ENCODE measurements at places on chromosomes 5 and 9.

- DNase-seq: no peak
Observed at GRCh38 chr5:123561230-123561629, 49.3 kb downstream of the CSNK1G3 start.

GRCh38 chr9:89916001-89916597, 311.3 kb downstream of the GADD45G start:
- no peak for DNase-seq

DNA sequence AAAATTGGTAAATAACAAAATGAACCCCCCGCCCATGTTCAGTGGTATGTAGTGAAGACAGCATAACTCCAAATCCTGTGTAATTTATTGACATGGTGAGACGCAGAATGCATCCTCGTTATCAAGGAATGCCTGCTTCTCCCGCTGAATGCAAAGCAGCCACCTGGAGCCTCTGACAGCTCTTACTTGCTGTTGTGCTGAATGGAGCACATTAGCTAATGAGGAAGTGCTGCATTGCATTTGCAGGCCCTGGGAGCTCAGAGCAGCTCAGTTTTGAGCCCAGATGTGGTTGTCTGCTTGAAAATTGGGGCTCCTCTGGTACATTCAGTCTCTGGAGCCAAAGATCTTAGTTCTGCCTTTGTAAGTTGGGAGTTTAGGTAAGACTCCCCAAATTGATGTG, 28.9 kb downstream of the PLAC8L1 start:
- no peak for DNase-seq

DNA sequence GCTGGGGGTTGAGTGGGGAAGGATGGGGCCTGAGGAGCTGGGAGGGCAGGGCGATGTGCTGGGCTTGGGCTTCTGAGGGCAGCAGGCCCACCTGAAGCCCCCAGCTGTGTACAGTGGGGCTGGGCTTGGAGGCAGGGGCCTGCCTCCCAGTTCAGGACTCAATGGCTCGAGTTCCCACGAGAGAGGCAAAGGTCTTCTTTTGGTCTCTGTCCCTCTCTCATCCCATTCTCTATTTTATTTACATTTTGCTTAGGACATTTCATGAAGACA, 180.6 kb downstream of the MACROH2A1 start:
- no peak for DNase-seq

DNA sequence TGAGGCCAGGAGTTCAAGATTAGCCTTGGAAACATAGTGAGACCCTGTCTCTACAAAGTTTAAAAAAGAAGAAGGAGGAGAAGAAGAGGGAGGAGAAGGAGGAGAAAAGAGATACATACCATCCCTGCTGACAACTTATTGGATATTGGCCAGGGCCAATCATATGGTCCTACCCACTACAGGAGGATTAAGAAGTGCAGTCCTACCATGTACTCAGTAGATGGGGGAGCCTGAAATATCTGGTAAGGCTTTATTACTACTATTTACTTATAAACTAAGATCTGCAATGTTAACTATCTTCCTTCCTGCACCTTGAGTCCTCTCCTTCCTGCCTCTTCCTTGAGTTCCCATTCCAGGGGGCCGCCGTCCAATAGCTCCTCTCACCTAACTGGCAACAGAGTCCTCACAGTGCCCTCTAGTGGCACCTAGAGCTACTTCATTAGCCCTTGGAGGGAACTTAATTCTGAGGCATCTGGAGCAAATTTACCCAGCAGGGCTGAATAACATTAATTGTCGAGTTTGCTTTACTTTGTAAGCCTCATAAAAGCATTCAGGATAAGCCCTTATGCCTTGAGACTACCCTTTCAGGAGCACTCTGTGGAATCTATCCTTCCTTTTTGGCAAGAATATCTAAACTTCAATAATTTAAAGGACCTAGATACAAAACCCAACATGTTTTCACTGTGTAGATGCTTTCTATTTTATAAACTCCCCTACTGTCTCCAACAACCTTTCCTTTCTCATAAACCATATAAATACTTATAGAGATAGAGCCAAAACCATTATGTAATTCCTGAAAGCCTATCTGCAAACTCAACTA, 39.1 kb upstream of the RANBP6 start:
- DNase-seq: peak; percentile 58

DNA sequence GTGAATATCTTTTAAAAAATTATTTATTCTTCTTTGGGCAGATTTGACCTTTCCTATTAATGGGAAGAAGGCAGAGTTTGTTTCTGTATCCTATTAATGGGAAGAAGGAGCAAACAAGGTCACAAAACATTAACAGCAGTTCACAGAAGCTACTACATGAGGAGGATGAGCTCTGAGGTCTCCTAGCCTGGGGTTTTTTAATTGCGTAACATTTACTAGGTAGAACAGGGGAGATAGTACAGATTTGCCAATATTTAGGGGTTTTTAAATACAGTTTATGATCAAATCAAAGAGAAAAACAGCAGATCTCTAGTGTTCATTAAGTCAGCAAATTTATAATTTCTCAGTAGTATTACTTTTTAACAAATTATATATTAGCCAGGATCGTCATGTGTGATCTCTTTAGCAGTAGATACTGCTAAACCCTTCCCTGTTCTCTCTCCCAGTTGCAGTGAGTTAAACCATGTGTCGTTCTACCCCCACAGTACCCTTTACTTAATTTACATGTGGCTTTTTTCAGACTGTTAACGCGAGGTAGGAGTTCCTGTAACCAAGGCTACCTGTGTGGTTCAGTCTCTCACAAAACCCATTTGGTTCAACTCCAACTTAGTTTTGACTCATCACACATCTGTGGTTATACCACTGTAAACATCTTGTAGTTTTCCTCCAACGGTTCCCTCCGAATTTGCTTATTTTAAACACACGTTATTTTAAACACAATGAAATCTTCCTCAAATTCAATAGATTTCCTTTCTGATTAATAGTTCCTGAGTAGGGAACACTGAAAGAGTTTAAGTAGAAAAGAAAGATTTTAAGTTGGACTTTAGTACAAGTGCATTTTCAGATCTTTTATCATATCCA, 13.3 kb downstream of the SLC25A46 start:
- peak; percentile 9 for DNase-seq

- no peak for DNase-seq
Observed at GRCh38 chr5:23466401-23466912, 41.0 kb upstream of the PRDM9 start.

DNA sequence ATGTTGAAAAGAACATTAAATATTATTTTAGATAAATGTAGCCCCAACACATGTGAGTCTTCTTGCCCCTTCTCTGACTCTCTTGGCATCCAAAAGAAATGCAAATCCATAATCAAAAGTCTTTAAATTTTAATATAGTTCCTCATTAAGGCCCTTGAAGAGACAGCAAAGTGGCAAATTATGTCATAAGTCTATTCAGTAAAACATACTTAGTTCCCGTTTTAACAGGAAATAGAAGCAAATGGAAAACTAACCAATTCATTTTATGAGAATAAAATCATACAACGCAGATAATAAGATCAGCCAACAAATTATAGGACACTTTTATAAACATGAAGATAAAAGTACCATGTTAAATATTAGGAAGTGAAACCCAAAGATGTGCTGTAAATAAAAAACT, 20.1 kb upstream of the IFNB1 start:
- DNase-seq: no peak

GRCh38 chr9:14389657-14390056, 75.7 kb upstream of the NFIB start:
- DNase-seq: no peak

DNA sequence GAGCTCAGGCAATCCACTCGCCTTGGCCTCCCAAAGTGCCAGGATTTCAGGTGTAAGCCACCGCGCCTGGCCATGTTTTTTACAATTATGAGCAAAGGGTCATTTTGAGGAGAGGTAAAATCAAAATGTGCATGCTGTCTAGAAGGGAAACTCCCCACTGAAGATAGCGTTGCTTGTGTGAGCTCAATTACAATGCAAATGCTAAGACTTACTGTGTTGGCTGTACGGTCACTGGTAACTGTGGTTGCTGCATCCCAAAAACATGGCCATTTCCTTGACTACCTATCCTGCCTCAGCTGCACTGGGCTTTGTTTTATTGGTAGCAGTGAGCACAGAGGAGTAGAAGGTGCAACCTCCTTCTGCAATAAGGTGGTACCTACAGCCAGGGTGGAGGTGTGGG, 77.4 kb upstream of the SPATA31E1 start:
- DNase-seq: no peak

- peak; percentile 10 for DNase-seq
Observed at GRCh38 chr9:126773004-126773607, 31.7 kb upstream of the ZBTB43 start.

DNA sequence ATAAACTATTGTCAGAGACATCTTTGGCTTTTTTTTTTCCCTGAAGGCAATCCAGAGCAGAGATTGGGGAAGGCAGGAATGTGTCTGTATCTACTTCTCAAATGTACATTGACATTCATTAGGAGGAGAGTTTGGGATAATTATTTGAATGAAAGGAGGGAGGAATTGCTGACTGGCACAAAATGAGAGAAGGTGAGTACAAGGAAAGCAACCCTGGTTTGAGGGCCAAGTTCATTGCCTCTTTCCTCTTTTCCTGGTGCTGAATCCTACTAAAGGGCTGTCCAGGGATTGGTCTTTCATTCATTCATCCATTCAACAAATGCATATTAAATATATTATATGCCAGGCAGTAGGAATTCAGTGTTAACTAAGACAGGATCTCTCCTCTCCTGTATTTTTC, 18.8 kb upstream of the ANKHD1 start:
- DNase-seq: no peak

DNA sequence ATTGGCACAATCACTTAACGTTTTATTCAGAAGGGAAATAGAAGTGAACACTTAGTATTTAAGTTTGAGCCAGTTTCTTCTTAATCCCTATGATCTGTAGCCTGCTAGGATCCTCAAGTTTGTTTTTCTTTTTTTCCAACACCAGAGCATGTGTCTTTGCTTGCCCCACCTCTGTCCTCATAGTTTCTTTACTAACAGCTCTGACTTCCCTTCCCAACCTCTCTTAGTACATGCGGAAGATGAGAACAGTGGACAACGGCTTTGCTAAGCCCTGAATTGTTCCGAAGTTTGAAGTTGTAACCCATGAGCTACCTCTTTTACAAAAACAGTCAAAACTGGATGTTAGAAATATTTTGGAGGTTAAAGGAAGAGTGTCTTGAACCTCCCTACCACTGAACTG, 61.7 kb upstream of the TAF11L2 start:
- no peak for DNase-seq

DNA sequence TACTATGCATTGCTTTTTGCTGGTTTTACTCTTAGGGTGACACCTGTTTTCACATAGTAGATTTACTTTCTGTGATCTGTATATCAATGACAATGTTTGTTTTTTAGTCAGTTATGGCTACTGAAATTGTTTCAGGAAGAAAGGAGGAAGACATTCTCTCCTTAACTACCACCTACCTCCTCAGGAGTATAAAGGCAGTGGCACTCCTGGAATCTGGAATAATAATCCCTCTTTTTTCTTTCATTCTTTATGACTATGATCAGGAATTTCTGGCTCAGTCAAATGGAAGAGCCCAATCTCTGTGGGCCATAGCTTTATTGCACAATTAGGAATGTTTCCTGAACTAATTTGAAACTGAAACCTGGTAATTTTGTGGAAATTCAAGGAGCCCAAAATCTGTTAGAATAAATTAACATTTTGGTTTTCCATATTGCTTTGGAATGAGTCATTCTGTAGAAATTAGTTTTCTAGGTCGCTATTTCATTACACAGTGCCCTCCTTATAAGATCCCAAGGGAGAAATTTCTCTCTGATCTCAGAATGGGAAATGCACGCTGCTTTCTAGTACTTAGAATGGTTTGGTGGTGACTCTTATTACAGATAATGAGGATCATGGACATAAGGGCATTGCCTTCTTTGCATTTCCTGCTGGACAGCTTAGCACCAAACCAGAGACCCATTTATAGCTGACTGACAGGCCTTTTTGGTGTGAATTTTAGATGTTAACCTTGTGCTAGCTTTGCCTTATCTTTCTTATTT, 95.3 kb upstream of the VLDLR start:
- DNase-seq: no peak

DNA sequence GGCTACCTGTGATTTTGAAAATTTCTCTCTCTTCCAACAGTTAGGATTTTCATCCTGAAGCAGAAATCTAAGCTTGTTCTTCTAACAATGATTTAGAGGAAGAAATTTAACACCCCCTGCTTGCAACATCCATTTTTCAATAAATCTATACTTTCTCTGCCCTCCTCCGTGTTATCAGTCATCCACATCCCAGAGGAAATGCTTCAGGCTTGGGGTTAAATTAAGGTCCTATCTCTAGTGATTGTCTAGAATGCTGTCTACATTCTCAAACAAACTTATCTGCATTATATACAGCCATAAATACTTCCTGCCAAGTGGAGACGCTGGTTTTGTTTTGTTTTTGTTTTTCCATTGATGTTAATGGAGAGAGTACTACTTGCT, 371.0 kb downstream of the CSNK1G3 start:
- no peak for DNase-seq

DNA sequence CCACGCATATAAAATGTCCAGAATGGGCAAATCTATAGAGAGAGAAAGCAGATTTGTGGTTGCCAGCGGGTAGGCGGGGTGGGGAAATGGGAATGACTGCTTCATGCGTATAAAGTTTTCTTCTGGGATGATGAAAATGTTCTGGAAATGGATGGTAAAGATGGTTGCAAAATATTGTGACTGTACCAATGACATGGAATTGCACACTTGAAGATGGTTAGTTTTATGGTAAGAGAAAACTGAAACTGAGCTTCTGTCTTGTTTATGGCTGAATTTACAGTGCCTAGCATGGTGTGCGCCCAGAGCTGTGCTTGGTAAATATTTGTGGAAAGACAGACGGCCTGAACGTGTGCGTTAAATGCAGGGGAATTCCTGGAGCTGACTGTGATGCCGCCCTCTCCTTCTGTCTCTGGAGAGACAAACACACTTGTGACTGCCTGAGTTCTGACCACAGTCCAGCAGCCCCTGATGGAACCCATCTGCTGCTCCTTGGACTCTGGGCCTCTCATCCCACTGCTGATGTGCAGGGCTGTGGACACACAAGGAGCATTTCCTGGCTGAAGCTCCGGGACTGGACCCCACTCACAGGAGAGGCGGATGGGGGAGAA, 8.6 kb upstream of the PTGES start:
- DNase-seq: no peak

GRCh38 chr5:151556806-151557205, 34.3 kb downstream of the FAT2 start:
- no peak for DNase-seq

DNA sequence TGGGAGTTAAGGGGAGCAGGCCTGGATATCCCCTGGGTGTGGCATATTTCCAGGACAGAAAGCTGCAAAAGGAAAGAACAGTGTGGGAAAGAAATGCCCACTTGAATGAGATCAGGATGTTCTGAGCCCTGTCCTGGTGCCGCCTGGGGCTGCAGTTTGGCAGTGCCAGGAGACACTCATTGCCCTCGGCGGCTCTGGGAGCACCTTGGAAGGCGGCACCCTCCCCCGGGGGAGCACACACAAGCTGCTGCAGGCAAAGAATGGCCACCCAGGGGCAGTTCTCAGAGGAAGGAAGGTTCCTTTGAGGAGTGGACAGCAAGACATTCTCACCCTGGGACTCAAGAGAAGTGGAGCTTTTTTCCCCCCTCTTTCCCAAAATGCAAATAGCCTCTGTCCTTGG, 305.3 kb downstream of the NTRK2 start:
- DNase-seq: no peak

Measured in activated CD4-positive, alpha-beta T cell treated with anti-CD3 and anti-CD28 coated beads, Interleukin-2, amount 50 U/mL, for 48 hours (primary cell).